Caudate nucleus (tissue), 63 donors: ENCODE measurements at places on chromosomes 5 and 9.

- no peak for DNase-seq
Observed at GRCh38 chr5:59193616-59194319, 610.9 kb downstream of the RAB3C start.

DNA sequence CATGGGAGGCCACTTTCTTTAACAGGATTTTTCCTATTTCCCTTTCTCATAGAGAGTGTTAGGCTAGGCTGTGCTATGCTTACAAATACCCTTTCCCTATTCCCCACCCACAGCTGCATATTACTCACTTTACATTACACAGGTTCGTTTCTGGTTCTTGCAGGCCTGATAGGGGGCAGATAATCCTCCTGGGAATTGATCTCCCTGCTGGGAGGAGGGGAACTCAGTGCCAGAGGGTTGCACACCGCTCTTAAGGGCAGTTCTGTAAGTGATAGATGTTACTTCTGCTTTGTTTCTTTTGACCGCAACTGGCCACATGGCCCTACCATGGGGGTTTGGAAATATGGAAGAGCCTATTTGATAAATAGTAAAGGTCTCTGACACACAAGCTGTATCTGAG is 54.0 kb upstream of the NTRK2 start:
- DNase-seq, result no peak

DNA sequence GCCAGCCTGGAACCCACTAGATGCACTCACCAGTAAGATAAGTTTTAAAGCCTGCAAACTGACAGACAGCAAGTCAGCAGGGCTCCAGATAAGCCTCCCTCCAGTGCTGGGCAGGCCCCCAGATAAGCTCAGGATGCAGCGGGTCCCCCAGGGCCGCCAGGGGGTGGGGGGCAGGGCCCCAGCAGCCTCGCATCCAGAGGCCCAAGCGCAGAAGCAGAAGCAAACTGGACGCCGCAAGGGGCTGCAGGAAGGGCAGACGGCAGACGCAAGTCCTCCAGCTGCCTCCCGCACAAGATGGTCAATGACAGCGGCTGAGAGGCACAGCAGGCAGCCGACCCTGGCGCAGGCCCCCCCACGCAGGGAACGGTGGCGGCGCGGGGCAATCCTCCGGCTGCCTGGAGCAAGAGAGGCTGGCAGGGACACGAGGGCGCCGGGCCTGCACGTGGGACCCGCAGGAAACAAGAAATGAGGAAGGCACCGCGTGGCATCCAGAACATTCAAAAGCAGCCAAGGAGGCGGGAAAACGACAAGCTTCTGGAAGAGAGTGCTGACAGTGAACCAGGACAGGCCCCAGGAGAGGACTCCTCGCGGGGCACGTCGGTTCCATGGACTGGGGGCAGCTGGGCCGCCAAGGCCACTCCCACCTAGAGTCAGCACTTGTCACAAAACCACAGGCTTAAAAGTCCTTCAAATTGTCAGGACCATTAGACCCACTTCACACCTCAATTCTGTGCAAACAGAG is 49.8 kb downstream of the ROR2 start:
- DNase-seq, result no peak

DNA sequence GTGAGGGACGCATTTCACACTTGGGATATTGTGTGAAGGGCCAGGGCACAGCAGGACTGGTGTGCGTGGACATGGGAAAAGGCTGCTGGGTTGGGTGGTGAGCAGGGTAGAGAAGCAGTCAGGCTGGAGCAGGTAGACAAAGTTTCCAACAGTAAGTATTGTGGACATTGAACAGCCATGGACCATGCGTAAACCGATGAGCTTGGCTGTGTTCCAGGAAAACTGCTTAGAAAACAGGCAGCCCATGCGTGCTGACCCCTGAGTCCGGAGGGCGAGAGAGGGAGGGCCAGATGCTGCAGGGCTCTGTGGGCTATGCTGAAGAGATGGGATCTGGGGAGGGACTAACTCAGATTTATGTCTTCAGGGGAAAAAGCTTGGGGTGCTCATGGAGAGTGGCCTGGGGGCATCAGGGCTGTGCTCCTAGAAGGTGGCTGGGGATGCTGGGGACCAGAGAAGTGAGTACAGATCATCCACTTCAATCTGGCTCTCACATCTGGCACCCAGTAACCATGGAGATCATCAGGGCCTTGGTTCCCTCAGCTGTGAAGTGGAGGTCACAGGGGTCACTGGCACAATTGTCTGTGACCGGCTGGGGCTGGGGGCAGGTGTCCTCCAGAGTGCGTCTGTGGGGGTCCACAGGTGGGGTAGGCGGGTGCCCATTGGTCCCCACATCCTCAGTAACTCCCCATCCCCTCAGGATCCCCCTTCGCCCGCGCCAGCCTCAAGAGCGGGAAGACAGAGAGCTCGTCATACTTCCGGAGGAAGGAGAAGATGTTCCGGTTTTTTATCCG is 93.3 kb downstream of the CACNA1B start:
- DNase-seq, result no peak

DNA sequence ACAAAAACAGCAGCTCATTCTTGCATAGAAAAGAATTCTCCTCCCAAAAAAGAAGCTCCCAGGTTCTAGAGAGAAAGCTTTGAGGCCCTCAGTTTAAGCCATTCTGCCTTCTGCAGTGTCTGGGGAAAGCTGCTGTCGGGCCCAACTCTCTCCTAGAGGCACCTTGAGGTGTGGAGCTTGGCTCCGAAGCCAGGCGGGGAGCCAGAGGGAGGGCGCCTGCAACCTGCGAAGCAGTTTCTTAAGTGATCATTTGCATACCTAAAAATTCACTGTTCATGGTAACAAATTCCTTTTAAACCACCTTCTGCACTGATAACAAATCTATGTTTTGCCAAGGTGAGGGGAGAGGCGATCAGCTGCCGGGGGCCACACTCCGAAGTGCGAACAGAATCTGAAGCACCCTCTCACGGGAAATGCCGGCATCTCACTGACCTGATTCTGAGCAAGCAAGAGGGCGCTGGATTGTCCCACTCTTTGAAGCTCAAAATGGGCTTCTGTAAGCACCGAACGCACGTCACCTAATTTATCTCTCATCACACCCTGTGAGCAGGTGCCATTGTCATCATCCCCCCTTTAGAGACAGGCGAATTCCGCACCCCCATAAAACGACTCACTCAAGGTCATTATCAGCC is 86.1 kb downstream of the GTF3C4 start:
- DNase-seq, result no peak

DNA sequence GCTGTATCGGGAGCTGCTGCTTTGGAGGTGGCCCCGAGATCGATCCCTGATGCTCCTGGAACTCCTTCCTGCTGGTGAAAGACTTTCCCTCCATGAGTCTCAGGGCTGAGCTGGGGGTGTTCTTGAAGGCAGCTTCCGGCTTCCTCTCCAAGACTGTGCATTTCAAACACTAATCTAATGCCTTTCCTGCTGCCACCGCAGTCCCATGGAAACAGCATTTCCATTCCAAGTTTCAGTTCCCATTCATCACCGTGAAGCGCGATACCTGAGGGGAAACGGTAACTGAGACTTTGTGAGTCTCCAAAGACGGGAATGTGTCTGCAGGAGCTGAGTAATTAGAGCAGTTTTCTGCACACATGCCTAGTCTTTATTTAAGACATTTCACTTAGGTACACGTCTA is 230.1 kb downstream of the PAX5 start:
- no peak for DNase-seq

GRCh38 chr9:130308081-130308571 is 42.6 kb downstream of the HMCN2 start:
- DNase-seq, result no peak

DNA sequence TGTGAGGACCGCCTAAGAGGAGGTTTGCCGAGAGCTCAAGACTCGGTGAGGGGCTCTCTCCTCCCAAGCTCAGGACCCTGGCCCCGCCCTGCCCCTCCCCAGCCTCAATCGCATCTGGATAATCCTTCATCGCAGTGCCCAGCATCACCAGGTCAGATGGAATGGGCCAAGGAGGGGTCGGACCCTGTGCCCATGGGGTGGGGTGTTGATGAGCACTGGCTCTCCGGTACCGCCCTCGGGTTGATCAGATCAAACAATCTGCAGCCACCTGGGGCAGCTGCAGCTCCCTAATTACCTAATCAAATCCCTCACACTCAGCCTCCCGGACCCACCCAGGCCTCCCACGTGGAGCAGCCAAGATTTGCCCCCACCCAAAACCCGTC is 24.4 kb upstream of the TDRD7 start:
- DNase-seq, result no peak

- no peak for DNase-seq
Observed at GRCh38 chr9:101995231-101995630, 256.8 kb upstream of the GRIN3A start.

DNA sequence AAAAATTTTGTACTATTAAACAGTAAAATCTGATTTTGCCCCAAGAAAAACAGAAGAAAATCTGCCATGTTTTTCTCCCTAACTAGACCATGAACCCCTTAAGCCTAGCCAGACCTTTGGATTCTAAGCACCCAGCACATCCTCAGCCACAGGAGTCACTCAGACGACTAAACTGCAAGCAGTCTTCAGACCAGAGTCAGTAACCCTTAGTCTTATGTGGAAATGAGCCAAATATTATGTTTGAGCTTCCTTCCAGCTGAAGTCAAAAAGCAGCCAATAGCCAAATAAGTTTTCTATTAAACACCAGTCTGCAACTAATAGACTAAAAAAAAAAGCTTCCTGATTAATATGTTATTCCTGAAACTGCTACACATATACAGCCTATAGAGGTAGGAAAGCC is 47.4 kb downstream of the GOLPH3 start:
- DNase-seq, result no peak
